ENCODE measurements at places on chromosomes 1 and 21.

GRCh38 chr1:235105051-235106043 lies 23.3 kb downstream of the TOMM20 start:
- no peak for DNase-seq

- no peak for DNase-seq
Observed at GRCh38 chr1:112540226-112540794, 31.5 kb downstream of the WNT2B start.

DNA sequence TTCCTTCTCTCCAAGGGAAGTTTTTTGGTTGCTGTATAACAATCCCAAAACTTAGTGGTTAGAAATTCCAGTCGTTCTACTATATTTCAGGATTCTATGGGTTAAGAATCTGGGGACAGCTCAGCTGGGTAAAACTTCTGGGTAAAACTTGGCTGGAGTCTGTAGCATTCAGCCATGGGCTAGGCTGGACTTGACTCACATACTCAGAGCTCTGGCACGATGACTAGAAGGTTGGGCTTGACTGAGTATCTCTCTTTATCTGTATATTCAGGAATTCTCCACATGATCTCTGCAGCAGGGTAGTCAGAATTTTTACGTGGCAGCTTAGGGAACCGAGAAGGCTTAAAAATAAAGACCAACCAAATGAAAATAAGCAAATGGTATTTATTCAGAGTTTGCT lies 28.2 kb upstream of the HRNR start:
- no peak for DNase-seq

DNA sequence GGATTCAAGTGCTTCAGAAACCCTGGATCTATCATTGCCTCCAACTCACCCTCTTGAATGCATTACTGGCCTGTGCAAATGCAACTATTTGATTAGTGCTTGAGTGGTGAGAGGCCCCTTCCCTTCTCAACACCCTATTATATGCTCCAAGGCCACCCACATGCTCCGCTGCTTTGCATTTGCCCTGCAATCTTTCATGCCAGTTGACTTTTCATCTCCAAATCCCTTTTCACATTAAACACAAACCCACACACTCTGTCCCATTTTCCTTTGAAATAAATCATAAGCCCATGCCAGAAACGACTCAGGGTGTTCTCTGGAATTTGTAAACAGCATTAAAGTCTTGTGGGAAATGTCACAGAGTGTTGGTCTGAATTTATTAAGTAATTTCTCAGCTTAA lies 78.9 kb upstream of the CTTNBP2NL start:
- no peak for DNase-seq

GRCh38 chr1:41652384-41653265 lies 168.1 kb upstream of the EDN2 start:
- DNase-seq: no peak

- DNase-seq: no peak
Observed at GRCh38 chr1:185512442-185512841, 195.4 kb upstream of the IVNS1ABP start.

- no peak for DNase-seq
Observed at GRCh38 chr1:68442822-68443556, 6.8 kb downstream of the RPE65 start.

GRCh38 chr1:162704673-162705424 lies 72.6 kb downstream of the DDR2 start:
- DNase-seq: no peak

DNA sequence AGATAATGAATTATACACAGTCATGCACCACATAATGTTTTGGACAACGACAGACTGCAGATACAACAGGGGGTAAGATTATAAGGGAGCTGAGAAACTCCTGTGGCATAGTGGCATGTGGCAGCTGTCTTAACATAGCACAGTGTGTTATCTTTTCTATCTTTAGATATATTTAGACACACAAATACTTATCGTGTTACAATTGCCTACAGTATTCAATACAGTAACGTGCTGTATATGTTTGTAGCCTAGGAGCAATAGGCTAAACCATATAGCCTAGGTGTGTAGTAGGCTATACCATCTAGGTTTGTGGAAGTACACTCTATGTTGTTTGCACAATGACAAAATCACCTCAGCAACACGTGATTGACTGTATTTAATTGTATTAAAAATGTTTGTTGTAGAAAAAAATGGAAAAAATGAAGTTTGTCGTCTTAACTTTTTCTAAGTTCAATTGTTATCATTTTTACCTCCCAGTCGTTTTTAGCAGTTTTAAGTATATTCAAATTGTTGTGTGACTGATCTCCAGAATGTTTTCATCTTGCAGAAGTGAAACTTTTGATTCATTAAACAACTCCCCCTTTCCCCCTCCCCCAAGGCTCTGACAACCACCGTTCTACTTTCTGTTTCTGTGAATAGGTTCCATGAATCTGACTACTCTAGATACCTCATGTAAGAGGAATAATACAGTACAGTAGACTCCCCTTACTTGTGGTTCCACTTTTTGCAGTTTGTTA lies 351.0 kb upstream of the B3GALT2 start:
- peak; percentile 55 for DNase-seq

DNA sequence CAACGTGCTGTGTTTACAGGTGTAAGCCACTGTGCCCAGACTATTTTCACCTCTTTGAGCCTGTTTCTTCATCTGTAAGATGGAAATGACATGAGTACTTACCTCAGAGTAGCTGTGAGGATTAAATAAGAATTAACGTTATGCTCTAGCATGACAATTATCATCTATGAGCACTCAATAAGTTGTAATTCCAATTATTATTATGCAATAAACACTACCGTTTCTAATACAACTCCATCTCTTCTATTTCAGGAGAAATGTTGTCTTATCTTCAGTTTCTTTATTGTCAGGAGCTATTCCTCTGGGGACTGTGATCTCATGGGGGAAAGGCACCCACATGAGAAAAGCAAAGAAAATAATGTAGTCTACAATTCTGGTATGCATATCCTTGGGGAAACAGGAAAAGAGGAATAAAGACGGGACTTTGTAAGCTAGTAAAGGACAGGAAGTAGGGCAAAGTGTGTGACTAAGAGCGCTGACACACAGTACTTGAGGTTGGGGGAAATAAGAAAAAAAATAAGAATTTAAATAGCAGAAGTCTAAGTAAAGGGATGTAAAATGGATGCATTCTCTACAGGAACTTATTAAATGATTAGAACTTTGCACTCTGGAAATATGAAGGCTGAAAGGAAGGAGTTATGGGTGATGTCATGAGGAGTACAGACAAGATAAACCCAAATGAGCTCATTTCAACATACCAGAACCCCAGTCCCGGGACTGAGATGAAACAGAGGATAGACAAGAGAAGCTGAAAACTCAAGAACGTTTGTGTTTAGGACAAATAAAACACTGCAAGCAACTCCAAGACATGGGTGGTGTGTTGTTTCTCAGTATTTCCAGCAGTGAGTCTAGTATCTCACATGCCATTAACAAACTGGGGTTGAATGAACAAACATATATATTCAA lies 9.8 kb downstream of the PHC2 start:
- DNase-seq: no peak

DNA sequence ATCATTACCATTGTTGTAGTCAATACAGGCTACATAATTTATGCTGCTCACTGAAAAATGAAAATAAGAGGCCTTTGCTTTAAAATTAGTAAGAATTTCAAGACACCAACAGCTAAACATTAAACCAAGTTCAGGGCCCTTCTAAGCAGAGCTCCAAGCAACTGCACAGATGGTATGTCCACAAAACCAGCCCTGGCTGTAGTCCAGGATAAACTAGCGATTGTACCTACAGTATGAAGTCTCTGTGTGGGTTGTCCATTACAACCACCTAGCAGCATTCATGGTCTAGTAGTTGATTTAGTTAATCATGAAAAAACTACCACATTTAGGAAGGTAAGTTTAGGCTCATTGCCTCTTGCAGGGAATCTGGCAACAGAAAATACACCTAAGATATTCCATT lies 35.3 kb downstream of the CLCA4 start:
- DNase-seq: no peak

GRCh38 chr1:109312246-109312645 lies 5.4 kb upstream of the MYBPHL start:
- no peak for DNase-seq

GRCh38 chr1:23563003-23563402 lies 3.7 kb upstream of the ID3 start:
- DNase-seq: no peak

DNA sequence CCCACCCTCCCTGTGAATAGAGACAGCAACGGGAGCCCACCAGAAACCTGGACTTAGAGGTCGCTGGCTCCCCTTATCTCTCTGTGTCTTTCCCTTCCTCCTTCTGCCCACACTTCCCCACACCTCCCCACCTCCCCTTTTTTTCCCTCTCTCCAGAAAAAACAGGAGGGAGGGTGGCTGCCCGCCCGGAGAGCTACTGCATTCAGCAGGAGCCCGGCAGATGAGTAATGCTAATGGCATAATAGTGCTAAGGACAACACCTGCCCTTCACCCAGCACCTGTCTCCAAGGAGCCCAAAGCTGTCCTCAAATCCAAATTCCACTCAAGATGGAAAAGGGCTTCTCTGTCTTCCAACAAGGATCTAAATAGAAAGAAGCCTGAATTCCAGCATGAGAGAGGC lies 11.4 kb upstream of the PRELP start:
- no peak for DNase-seq

- no peak for DNase-seq
Observed at GRCh38 chr1:109573785-109574184, 25.4 kb downstream of the GNAI3 start.

DNA sequence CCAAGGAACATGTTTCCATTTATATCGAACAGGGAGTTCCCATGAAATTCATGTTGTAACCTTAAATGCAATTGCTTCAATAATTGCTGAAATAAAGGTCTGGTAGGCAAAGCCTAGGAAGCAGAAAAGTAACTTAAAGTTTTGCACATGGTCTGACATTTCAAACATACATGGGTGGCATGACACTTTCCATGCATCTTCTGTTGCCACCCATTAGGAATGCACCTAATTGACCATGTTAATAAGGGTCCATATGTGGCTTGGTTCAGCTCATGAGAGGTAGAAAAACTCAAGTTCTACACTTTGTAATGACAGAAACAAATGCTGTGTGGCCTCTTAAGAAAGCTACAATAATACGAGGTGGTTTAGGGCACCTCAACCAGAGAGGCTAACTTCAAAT lies 72.0 kb upstream of the GORAB start:
- no peak for DNase-seq

DNA sequence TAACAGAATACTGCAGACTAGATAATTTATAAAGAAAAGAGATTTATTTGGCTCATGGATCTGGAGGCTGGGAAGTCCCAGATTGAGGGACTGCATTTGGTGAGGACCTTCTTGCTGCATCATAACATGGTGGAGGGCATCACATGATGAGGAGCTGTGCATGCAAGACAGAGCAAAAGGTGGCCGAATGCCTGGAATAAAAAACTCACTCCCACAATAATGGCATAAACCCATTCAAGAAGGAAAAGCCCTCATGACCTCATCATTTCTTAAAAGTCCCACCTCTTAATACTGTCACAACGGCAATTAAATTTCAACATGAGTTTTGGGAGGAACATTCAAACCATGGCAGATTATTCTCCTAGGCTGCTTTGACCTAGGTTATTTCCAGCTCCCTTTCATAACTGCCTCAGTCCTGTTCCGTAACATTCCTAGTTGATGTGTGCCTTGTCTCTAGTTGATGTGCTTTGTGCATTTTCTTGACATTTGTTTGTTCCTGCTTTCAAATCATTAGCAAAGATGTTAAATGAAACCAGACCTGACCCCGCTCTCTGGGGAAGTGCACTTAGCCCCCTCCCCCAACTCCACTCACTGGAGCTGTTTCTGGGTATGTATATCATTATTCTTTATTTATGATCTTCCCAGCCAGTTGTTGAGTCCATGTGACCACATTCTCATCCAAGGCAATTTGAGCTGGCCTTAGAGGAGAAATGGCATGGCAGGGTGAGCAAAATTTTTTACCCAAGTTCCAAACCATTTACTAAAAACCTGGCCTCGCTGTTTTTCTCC lies 148.5 kb downstream of the GDAP2 start:
- DNase-seq: no peak

DNA sequence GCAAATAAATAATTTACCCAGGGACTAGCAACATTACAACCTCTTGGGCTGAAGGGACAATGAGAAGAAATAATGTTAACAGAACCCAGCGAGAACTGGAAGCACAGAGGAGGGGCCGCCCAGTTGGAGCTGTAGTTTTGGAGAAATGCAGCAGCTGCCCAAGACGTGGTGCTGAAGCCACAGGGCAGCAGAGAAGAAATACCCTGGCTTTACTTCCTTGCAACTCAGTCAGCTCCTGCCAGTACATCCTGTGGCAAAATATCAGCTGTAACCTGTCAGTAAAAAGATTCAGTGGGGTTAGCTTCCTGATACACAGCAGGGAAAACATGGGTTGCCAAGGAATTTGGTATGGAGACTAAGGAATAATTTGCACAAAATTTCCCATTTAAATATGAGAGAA lies 283.6 kb upstream of the USP25 start:
- no peak for DNase-seq

GRCh38 chr1:172944931-172945330 lies 105.8 kb downstream of the TNFSF18 start:
- no peak for DNase-seq

DNA sequence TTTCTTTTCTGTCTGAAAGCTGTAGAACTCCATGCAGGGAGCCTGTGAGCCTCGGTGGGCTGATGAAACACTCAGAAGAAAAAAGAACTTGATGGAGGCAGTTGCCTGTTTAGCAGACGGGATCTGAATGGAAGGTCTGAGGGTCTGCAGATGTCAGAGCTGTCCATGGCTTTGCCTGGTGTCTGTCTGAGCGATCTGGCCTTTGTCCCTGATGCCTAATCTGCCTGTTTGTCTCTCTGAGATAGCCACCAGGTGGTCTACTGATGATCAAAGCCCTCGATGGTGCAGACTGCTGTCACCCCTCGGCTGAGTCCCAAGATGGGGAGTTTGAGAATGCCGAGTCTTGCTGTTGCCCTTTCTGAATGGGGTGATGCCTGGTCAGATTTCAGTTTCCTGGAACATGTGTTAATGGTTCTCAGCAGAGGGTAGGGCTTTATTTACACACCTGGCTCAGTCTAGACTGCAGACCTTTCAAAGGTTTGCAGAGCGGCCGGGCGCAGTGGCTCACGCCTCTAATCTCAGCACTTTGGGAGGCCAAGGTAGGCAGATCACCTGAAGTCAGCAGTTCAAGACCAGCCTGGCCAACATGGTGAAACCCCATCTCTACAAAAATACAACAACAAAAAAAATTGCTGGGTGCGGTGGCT lies 90.4 kb downstream of the KIF26B start:
- no peak for DNase-seq
